ENCODE measurements at places on chromosomes 2 and 18.

DNA sequence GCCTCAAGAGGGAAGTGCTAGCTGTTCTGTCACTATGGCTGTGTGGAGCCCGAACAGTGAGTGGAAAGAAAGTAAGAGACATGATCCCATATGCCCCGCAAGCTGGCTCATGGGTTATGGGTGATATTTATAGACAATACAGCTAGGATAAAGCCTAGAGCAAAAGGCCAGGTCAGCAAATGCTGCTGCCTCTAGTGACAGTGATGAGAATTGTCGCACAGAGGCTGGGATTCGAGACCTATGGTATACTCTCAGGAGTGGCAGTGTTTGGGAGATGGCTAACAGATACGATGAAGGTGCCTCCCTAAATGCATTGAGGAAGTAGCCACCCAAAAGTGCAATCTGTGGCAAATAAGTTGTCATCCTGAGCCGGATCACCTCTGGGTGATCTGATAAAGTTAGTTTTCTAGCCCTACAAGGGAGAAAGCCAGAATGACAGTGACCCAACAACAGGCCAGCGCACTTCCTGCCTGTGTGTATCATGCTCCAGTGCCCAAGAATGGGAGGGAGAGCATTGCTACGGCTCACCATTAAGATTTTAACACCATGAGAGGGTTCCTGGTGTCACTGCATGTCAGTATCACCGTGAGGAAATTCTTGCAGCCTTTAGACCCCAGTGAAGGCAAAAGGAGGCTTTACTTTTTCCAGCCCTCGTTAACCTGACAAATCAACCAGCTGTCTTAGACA, 92.2 kb upstream of the TGFA start:
- peak; percentile 30 for DNase-seq

DNA sequence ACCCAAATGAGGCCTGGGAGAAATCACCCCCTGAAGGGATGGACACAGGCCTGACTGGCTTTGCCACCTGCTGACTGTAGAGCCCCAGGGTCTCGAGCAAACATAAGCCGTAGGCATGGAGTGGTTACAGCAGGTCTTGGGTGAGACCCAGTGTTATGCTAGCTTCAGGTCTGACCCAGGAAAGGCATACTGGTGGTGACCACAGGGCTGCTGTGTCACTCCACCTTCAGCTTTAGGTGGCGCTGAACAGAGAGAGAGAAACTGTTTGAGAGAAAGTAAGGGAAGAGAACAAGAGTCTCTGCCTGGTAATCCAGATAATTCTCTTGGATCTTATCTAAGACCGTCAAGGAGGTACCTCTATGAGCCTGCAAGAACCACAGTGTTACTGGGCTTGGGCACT, 1544.2 kb upstream of the TMEFF2 start:
- DNase-seq: no peak

GRCh38 chr2:192126426-192126825, 68.3 kb downstream of the TMEFF2 start:
- no peak for DNase-seq

GRCh38 chr2:240560084-240560479, at the start of gene DUSP28:
TSS of gene DUSP28 (plus strand) at chr2:240560357. CDS start at chr2:240560685, 328 bp downstream.
- peak; percentile 89 for DNase-seq

DNA sequence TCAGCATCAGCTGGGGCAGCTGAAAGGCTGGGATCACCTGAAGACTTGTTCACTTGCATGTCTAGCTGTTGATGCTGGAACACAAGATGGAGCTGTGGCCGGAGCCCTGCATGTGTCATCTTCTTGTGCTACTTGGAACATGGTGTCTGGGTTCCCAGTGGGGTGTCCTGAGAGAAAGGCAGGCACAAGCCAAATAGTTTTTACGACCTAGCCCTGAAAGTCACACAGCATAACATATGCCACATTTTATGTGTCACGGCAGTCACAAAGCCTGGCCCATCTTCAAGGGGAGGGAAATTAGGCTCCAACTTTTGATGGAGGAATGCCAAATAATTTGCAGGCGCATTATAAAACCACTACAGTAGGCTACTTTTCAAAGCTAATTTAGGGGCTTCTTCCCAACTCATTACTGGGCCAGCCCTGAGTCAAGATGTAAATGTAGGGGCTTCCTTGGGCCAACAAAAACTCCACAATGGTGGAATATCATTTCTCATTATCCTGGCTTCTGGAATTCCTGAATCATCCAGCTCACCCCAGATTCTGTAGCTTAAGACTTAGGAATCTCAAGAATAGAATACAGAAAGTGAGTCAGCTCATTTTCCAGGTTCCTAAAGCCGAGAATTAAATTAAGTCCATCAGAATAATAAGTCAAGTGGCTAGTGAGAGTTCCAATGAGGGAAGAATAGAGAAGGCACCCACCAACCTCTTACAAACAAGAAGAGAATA, 543.0 kb downstream of the TNS1 start:
- no peak for DNase-seq

- DNase-seq: no peak
Measured at GRCh38 chr2:100013892-100014677, 128.3 kb downstream of the AFF3 start.

GRCh38 chr18:75840131-75840530, 412.6 kb upstream of the SMIM21 start:
- DNase-seq: no peak

DNA sequence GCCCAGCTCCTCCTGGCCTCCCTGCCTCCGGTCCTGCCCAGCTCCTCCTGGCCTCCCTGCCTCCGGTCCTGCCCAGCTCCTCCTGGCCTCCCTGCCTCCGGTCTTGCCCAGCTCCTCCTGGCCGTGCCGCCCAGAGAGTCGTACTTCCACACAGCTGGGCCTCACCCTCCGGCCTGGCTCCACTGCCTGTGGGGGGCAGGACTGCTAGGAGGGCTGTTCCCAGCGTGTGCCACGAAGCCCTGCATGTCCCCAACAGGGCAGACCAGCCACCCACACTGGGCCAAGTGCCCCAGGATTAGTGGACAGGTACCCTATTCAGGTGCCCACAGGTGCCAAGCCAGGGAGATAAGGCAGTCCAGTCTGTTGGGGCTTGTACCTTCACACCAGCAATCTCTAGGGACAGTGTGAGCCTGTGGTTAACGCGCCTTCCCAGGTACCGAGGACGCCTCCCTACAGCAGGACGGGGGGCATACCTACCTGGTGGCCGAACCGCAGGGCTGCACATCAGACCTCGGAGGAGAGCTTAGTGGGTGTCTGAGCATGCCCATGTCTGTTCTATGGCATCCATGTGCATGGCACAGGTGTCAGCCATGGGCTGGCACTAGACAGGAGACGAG, 5.3 kb downstream of the GPC1 start:
- DNase-seq: no peak

Data from activated naive CD4-positive, alpha-beta T cell treated with anti-CD3 and anti-CD28 coated beads for 36 hours (primary cell).